ENCODE measurements at places on chromosomes 7 and 10.

GRCh38 chr7:51123322-51124019 lies 193.1 kb downstream of the COBL start:
- DNase-seq: no peak

DNA sequence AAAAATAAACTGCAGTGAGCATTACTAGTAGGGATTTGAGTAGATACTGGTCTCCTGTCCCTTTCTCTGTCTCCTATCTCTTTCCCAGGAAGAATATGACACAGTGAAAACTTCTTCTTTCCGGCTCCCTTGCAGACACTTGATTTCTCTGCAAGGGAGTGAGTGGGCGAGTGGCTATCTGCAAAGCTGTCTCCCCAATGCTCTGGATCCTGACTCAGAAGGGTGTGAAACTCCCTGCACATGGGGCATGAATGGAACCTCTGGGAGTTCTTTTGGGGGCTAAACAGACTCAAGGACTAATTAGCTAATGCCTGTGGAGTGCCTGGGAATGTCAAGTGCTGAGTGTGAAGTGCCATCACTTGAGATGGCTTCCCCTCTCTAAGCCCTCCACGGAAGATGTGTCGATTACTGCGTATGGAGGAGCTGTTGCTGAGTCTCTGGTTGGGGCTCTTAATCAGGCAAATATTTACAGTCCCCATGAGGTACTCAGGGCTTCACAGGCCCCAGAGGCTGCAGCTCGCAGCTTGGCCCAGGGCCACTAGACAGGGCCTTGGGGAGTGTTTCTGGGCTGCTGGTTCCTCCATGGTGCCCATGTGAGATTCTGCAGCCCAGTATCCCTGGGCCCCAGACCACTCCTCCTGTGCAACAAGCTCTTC lies 139.8 kb downstream of the RPS24 start:
- DNase-seq: no peak

DNA sequence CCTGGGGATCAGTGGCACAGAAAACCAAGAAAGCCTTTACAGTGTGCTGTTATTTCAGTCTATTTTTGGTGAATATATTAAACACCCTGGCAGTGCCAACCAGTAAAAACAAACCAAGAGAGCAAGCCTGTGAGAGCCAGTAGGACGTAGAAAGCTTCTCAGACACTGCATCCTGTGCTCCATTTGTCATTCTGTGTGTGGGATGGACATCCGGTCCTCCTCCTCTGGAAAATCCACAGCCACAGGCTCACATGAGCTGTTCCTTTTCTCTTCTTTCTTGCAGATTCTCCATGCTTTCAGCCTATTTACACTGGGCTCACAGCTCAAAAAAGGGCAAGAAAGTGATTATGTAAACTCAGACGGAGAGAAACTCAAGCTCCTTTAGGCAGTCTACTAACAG lies 119.7 kb upstream of the YAE1 start:
- no peak for DNase-seq

DNA sequence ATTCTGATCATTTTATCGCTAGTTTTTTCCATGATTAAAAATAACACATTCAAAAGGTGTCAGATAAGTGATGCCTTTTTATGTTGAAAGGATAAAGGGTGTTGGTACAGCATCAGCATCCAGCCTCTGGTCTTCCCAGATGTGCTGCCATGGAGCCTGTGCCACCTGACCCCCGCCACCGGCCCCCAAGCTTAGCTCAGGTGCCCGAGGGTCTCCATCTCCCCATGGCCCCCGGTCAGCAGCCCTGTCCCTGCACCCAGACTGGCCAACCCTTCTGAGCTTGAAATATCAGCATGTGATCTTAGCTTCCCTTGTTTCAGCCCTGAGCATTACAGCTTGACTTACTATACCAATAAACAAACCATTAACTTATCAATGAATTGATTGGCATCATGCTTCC lies 24.6 kb downstream of the PFKP start:
- no peak for DNase-seq

GRCh38 chr10:28559618-28560017 lies 26.7 kb downstream of the WAC start:
- DNase-seq: no peak

GRCh38 chr10:73800560-73801252 lies 10.7 kb downstream of the NDST2 start:
- no peak for DNase-seq

DNA sequence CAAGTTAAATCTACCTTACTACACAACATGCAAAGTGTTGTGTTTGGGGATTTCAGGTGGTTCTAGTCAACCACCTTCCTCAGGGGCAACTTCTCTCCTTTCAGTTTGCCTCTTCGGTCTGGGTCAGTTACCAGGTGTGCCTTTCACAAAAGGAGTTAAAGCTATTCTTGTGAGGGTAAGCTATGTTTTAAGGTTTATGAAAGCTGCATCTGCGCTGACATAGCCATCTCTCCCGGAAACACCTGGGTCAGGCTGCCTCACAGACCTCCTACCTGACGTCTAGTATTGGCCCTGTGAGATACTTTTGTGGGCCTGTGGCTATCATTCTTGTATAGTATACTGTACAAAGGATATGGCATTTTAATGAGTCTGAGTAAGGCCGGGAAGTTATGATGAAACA lies 67.7 kb upstream of the ITGA8 start:
- no peak for DNase-seq

- no peak for DNase-seq
These were observed 164.8 kb downstream of the RTKN2 start for GRCh38 chr10:62103857-62104256.

DNA sequence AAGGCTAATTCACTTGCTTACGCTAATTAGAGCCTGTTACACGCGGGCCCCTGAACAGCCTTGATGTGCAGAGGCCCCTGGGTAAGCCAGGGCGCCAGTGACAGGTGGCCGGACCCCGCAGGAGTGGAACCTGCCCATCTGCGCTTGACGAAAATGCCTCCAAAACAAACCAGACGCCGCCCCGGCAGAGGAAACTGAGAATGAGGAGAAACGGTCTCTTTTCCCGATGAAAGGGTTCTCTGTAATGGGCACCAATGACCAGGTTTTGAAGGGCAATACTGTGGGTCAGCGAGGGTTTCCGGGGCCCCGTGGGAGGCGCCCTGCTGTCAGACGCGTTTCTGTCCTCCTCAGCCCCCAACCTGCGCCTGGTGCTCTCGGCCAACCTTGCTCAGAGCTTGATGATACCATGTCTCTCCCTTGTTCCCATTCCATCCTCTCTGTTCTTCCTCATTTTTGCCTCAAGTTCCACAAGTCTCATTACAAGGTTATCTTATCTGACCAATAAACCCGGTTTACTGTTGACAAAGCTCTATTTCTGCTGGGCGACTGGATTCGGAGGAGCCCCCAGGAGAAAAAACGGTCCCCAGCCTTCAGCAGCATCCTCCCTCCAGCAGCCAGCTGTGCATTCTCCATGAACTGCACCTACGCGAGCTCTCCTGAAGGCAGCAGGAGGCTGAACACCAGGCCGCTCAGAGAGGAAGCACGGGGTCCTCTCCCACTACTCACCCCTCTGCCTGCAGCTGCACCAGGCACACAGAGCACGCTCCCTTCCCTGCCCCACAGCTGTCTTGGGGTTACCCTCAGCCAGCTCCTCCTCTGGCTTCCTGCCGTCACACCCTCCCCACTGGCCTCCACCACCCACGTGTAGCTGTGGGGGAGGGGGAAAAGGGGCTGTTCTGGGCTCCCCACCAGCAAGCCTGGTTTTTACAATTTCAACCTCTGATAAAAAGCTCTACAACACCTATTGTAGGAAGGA lies 202.0 kb downstream of the MAD1L1 start:
- DNase-seq: peak; percentile 10

DNA sequence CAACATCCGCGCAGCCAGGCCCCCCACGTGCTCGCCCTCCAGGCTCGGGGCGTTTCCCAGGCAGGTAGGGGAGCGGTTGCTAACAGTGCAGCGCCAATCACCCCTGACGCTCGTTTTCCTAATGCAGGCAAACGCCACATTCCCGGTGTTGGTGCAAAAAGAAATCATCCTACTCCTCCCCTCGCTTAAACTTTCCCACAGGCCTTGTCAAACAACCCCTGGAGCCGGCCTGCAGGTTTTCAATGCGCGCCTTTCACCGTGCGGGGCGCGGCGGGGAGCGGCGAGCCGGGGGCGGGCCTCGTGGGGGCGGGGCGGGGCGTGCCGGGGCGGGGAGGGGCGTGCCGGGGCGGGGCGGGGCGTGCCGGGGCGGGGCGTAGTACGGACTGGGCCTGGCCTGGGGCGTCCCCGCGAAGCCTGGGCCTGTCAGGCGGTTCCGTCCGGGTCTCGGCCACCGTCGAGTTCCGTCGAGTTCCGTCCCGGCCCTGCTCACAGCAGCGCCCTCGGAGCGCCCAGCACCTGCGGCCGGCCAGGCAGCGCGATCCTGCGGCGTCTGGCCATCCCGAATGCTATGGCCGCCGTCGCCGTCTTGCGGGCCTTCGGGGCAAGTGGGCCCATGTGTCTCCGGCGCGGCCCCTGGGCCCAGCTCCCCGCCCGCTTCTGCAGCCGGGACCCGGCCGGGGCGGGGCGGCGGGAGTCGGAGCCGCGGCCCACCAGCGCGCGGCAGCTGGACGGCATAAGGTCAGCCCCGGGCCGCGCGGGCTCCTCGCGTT lies at the start of gene ECHDC3:
TSS of gene ECHDC3 (plus strand) at position 374 of the 770 bp plus-strand sequence. CDS start at position 569, 195 bp downstream.
- DNase-seq: peak; percentile 70

GRCh38 chr7:5005066-5005465 lies 40.6 kb upstream of the RBAK start:
- DNase-seq: no peak

GRCh38 chr10:23525406-23525805 lies 86.5 kb downstream of the OTUD1 start:
- no peak for DNase-seq

All from WTC11 (cell line).